HCT116 (cell line): ENCODE measurements at places on chromosomes 1 and 21. TPM values are rescaled to one million over a fixed set of nuclear protein-coding genes. Genes with fewer than 3 reads are reported as not detected.

The SMPDL3B gene
- 16.4 TPM for total RNA-seq

The S100A12 gene
- not detected for total RNA-seq

The NES gene
- total RNA-seq, result 8.4 TPM

The OLIG2 gene
- total RNA-seq, result not detected

The OR10Z1 gene
- total RNA-seq, result not detected

The SELP gene
- total RNA-seq, result not detected
